Stomach (tissue), 19 donors: ENCODE measurements at places on chromosomes 2 and 18. TPM values are rescaled to one million over a fixed set of nuclear protein-coding genes. Genes with fewer than 3 reads are reported as not detected.
A peak's percentile ranks its signal among the peaks of the same experiment; 100 is the strongest.

GRCh38 chr2:206378835-206379234 is 64.5 kb upstream of the ADAM23 start:
- no peaks in the 10 kb centered on the region for H3K36me3 ChIP-seq
- no peak overlapping the region for H3K4me3 ChIP-seq
- H3K4me1 ChIP-seq: no peaks in the 10 kb centered on the region
- DNase-seq: no peak
- H3K27ac ChIP-seq: no peak overlapping the region
- no peaks in the 10 kb centered on the region for H3K27me3 ChIP-seq

- H3K4me3 ChIP-seq: no peak overlapping the region
- no peak overlapping the region for H3K27ac ChIP-seq
- H3K27me3 ChIP-seq: no peaks in the 10 kb centered on the region
- H3K36me3 ChIP-seq: peaks cover 67% of the 10 kb centered on the region
Observed at GRCh38 chr2:32783933-32784332, 156.1 kb downstream of the TTC27 start.

- H3K27me3 ChIP-seq: no peaks in the 10 kb centered on the region
- peaks cover 10% of the 10 kb centered on the region for H3K4me1 ChIP-seq
- DNase-seq: peak; percentile 55
- no peak overlapping the region for H3K4me3 ChIP-seq
- no peak overlapping the region for H3K27ac ChIP-seq
Observed at GRCh38 chr2:134668821-134669220, 50.0 kb downstream of the TMEM163 start.

- H3K27me3 ChIP-seq: peaks cover 16% of the 10 kb centered on the region
- no peaks in the 10 kb centered on the region for H3K4me1 ChIP-seq
- H3K27ac ChIP-seq: peak overlapping the region; percentile 8
- H3K36me3 ChIP-seq: no peaks in the 10 kb centered on the region
- no peak for DNase-seq
Observed at GRCh38 chr2:26623541-26624495, 17.3 kb downstream of the CIB4 start.

GRCh38 chr18:5475267-5475666 is 68.5 kb downstream of the EPB41L3 start:
- DNase-seq: no peak
- no peaks in the 10 kb centered on the region for H3K36me3 ChIP-seq
- no peak overlapping the region for H3K4me3 ChIP-seq
- no peaks in the 10 kb centered on the region for H3K4me1 ChIP-seq
- H3K27me3 ChIP-seq: no peaks in the 10 kb centered on the region
- no peak overlapping the region for H3K27ac ChIP-seq

- H3K36me3 ChIP-seq: no peaks in the 10 kb centered on the region
- no peak for DNase-seq
- no peaks in the 10 kb centered on the region for H3K27me3 ChIP-seq
- no peak overlapping the region for H3K27ac ChIP-seq
Observed at GRCh38 chr18:12779456-12779855, 76.6 kb downstream of the PSMG2 start.

DNA sequence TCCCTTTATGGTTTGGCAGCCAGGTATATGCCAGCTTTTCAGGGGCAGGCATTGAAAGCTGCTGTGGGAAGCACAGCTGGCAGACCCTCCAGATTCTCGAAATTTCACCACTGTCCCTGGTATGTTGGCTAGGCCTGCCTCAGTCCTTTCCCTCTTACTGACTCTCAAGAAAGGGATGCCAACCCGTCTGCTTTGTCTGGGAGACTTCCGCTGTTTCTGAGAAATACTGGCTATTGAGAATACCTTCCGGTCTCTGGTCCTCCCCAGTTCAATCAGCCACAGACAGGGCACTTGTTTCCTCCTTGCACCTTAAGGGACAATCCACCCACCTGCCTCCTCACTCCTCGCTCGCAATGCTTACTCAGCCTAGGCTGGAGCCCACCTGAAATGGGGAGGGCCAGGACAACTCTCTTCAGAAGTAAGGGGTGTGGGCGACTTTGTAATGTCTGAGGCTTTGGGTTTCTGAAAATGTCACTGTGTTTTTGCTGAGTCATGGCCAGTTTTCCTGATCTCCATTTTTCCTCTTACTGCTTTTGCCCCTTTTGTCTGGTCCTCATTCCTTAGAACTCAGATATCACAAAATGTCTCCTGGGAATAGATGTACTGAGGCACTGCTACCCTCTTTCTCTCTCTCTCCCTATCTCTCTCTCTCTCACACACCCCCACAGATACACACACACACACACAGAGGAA is 571.1 kb downstream of the TNS1 start:
- no peak overlapping the region for H3K4me3 ChIP-seq
- peaks cover 6% of the 10 kb centered on the region for H3K4me1 ChIP-seq
- no peaks in the 10 kb centered on the region for H3K27me3 ChIP-seq
- peak overlapping the region; percentile 78 for H3K27ac ChIP-seq
- no peaks in the 10 kb centered on the region for H3K36me3 ChIP-seq

DNA sequence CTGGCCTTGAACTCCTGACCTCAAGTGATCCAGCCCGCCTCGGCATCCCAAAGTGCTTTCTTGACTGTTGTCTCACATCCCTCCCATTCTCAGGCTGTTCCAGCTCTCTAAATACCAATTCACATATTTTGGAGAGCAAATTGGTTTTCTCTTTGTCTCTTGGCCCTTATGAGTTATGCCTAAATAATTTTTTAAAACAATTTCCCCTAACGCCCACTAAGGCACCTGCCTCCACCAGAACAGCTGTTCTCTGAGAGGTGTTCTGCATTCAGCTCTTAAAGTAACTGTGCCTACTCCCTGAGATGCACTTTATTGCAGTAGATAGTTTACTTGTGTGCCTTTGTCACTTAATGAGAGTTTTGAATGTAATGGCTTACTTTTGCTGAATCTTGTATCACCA is 6.9 kb downstream of the CCDC195 start:
- no peak for DNase-seq
- no peaks in the 10 kb centered on the region for H3K27me3 ChIP-seq
- no peaks in the 10 kb centered on the region for H3K4me1 ChIP-seq
- H3K36me3 ChIP-seq: no peaks in the 10 kb centered on the region
- H3K27ac ChIP-seq: no peak overlapping the region

GRCh38 chr2:232574674-232575403 is 24.4 kb downstream of the EIF4E2 start:
- H3K27ac ChIP-seq: no peak overlapping the region
- H3K27me3 ChIP-seq: no peaks in the 10 kb centered on the region
- DNase-seq: no peak
- H3K36me3 ChIP-seq: peaks cover 19% of the 10 kb centered on the region

DNA sequence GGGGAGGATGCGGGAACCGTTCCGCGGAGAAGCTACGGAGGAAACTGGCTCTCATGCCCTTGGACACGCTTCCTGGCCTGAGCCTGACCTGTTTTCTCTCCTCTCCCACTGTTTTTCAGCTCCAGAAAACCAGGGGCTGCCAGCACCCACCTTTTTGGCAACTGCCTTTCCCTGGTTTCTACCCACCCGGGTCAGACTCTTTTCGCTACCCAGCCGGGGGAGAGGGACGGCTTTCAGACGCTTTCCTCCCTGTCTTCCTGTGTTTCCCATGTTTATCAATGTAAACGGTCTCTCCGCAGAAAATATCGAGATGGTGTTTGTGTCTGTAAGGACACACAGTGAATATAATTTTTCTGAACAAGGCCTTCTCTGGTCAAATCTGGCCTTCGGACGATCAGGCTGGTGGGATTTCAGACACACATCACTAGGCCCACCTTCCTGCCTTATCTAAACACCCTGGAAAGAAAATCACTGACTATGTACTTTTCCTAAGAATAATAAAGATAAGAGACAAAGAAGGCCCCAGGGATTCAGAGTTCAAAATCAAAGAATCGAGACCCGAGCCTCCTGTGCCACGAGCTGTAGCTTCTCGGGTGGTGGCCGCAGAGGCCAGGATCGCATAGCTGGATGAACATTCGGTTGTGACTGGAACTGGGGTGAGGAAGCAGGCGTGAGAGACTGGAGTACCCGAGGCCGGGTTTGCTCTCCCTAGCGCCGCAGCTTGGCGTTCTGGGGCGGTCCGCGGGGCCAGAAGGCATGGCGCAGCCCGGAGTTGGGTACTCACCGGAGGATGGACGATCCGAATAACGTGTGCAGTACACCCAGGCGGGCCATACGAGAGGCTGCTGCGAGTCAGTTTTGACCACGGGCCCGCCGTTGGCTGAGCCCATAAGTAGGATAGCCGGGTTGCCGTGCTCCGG is 1.7 kb downstream of the EN1 start:
- peaks cover 68% of the 10 kb centered on the region for H3K4me1 ChIP-seq
- H3K27ac ChIP-seq: no peak overlapping the region
- no peak for DNase-seq
- no peaks in the 10 kb centered on the region for H3K36me3 ChIP-seq
- peaks cover 100% of the 10 kb centered on the region for H3K27me3 ChIP-seq

DNA sequence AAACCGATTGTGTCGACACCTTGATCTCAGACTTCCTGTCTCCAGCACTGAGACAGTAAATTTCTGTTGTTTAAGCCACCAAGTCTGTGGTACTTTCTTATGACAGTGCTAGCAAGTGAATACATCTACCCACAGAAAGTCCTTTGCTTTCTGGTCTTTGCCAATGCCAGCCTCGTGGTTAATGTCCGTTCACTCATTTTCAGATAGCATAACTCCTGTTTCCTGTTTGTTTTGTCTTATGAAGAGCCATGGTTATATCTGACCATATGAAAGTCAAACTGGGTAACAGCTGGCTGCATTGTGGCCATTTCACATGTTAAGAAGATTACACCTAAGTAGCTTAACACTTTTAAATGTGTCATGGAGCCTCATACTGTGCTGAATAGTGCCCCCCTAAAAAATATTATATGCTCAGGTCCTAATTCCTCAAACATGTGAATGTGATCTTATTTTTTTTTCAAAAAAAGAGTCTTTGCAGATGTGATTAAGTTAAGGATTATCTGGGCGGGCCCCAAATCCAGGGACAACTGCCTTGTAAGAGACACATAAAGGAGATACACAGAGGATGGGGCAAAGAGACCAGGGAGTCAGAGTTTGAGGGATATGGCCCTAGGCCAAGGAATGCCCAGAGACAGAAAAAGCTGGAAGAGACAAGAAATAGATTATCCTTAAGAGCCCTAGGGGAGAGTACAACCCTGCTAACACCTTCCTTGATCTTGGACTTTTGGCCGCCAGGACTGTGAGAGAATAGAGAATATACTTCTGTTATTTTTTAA is 118.0 kb downstream of the KCNE4 start:
- H3K27me3 ChIP-seq: no peaks in the 10 kb centered on the region
- H3K4me1 ChIP-seq: no peaks in the 10 kb centered on the region
- H3K4me3 ChIP-seq: no peak overlapping the region
- no peaks in the 10 kb centered on the region for H3K36me3 ChIP-seq
- DNase-seq: no peak
- H3K27ac ChIP-seq: no peak overlapping the region

- no peaks in the 10 kb centered on the region for H3K27me3 ChIP-seq
- no peaks in the 10 kb centered on the region for H3K36me3 ChIP-seq
- no peak overlapping the region for H3K4me3 ChIP-seq
- peaks cover 56% of the 10 kb centered on the region for H3K4me1 ChIP-seq
- DNase-seq: no peak
- H3K27ac ChIP-seq: no peak overlapping the region
Observed at GRCh38 chr2:168685600-168686451, 116.6 kb upstream of the NOSTRIN start.

TXNDC9 gene
- total RNA-seq: 19.1 TPM

C2orf66 gene
- not detected for total RNA-seq

DNA sequence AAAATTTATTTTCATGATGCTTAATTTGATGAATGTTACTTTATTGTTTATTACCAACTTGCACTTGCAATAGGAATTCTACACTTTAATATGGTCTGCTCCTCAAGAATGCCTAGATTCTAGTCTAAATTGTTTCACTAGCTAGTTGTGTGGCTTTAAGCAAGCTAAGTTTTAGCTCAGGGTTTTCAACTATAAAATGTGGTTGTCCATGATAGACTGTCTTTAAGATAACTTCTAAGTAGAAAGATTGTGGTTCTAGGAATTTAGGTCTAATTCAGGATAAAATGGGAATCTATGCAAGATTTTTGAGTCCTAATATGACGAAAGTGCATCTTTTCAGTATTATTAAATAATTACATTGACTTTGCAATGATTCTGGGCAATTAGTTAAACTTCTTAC is 294.0 kb downstream of the PLCL1 start:
- no peak overlapping the region for H3K27ac ChIP-seq
- H3K4me3 ChIP-seq: no peak overlapping the region
- no peaks in the 10 kb centered on the region for H3K36me3 ChIP-seq
- H3K4me1 ChIP-seq: no peaks in the 10 kb centered on the region
- no peak for DNase-seq

- peaks cover 8% of the 10 kb centered on the region for H3K4me1 ChIP-seq
- H3K27me3 ChIP-seq: peaks cover 35% of the 10 kb centered on the region
- H3K27ac ChIP-seq: no peak overlapping the region
- H3K4me3 ChIP-seq: no peak overlapping the region
- H3K36me3 ChIP-seq: no peaks in the 10 kb centered on the region
Observed at GRCh38 chr2:39663187-39663930, 2.4 kb upstream of the TMEM178A start.
